SK-N-SH (cell line): ENCODE measurements at places on chromosomes 13 and 19.

- peak; percentile 51 for DNase-seq
These were observed 16.8 kb upstream of the CELF5 start for GRCh38 chr19:3207461-3208242.

DNA sequence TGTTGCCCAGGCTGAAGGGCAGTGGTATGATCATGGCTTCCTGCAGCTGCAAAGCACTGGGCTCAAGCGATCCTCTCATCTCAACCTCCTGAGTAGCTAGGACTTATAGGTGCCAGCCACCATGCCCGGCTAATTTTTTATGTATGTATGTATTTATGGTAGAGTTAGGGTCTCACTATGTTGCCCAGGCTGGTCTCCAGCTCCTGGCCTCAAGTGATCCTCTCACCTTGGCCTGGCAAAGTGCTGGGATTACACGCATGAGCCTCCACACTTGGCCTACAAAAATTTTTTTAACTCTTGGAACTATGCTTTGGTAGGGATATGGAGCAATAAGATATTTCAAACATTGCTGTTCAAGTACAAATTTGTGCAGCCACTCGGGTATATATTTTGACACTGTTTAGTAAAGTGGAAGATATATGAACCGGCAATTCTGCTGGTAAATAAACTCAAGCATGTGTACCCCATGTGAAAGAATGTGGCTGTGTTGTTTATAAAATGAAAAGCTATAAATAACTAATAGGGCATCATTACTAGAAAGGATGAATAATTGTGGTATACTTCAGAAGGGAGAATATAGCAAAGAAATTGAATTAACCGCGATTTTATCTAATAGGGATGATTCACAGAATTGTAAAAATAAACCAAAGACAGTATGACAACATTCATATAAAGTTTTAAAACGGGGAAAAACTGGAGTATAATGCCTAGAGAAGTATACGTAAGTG lies 1.1 kb downstream of the ZNF566 start:
- DNase-seq, result no peak

- no peak for DNase-seq
These were observed 160.2 kb downstream of the URI1 start for GRCh38 chr19:30102239-30102638.

DNA sequence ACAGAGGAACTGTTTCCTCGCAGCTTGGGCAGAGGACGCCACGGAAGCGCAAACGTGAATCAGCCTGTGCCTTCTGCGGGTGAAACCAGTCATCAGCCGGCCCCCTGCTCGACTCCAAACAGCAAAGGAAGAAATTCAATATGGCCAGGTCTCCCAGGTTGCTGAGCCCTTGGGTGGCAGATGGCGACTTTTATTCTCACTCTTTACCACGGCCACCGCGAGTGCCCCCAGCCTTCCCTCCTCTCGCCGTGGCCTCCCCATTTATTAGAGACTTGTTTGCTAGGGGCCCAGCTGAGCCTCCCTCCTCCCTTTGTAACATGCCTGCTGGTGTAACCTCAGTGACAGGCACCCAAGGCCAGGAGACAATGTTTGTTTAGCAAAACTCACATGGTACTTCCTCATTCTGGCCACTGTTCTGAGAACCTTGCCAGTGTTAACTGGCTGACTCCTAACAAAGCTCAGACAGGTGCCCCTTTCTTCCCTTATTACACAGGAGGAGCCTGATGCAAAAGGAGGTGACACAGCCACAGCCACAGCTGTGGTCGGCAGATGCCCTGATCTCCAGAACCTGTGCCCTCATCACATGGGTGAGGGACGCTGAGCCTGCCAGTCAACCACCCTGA lies 5.8 kb downstream of the RAB20 start:
- DNase-seq, result no peak

- DNase-seq, result no peak
These were observed 4.3 kb upstream of the ACP5 start for GRCh38 chr19:11581740-11582139.

GRCh38 chr13:33512880-33513554 lies 227.5 kb upstream of the STARD13 start:
- no peak for DNase-seq

- DNase-seq, result no peak
These were observed 39.2 kb downstream of the TNFRSF19 start for GRCh38 chr13:23609414-23609760.

- no peak for DNase-seq
These were observed 21.0 kb downstream of the ITGBL1 start for GRCh38 chr13:101473458-101473857.

DNA sequence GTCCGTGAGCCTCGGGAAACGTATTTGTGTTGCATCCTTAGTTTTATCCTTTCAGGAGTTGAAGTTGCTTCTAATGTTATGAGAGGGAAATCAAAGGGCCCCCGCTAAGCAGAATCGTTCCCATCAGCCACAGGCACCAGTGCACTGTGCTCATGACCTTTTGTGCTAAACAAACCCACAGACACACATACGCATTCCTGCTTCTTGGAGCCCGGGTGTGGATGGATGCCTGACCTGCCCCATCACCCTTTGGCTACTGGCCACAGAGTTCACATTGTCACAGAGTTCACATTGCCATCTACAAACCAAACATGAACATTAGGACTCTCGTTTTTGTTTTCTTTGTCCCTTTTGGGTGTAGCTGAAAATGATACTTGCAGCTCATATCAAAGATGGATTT lies 47.2 kb downstream of the CHST8 start:
- DNase-seq, result no peak

DNA sequence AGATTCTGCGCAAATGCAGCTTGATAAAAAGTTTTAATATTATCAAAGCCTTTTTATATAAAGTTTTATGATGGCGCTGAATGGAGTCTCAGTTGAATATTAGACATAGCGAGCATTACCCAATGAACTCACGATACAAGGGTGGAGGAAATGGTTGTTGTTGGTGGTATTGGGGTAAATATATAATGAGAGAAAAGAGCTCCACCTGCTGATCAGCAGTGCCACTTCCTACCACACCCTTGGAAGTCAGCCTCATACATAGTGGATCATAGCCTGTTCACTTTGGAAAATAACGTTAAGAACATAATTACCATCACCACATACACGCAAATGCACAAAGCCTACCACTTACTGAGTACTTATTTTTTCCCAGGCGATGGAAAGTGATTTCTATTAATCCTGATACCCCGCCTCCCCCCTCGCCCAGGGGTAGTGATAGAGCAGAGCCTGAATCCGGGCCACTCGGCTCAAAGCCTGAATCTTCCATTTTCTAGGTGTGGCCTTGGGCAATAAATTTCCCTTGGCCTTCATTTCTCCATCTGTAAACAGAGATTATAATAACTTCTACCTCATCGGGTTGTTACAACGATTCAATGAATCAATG lies 358.3 kb downstream of the KLF5 start:
- DNase-seq, result peak; percentile 9

DNA sequence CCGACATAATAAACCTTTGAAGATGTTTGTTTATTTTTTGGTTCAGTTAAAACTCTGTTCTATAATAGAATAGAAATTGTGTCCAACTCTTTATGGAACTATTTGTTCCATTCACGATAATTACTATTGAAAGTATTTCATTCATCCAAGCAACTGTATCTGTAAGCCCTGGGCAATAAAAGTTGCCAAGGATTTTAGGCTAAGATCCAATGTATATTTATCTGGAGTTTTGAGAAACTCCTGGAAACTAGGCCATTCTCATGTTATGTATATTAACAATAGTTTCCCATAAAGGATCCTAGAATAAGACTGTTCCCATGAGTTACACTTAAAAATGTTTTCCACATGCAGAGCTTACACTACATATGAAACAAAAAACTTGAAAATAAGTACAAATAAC lies 261.6 kb downstream of the SLITRK6 start:
- DNase-seq, result no peak
